ENCODE measurements at places on chromosomes 3 and 15. TPM values are rescaled to one million over a fixed set of nuclear protein-coding genes. Genes with fewer than 3 reads are reported as not detected.

Gene ATOSA
- total RNA-seq, result 80.5 TPM

Gene SPSB4
- 1.0 TPM for total RNA-seq

Gene SEMA7A
- total RNA-seq, result 1.1 TPM

Gene CYP11A1
- 2.0 TPM for total RNA-seq

Gene SLC35G2
- 3.3 TPM for total RNA-seq

Gene TMEM158
- 3.1 TPM for total RNA-seq

Gene ARPC4
- total RNA-seq, result 157 TPM

Gene DUOX2
- total RNA-seq, result 0.62 TPM

Gene ACKR4
- 3.2 TPM for total RNA-seq

Gene DGKG
- total RNA-seq, result 134 TPM

Gene DNASE1L3
- total RNA-seq, result 0.58 TPM

Gene APBA2
- 3.1 TPM for total RNA-seq

Gene SAMD7
- total RNA-seq, result not detected

Gene PRRT3
- 3.6 TPM for total RNA-seq

Gene CCDC54
- total RNA-seq, result not detected

Gene DNAJA4
- total RNA-seq, result 20.5 TPM

Gene LSAMP
- 4.0 TPM for total RNA-seq

Gene ADGRG7
- total RNA-seq, result not detected

Gene ZDHHC23
- total RNA-seq, result 1.7 TPM

Gene ABI3BP
- 59.6 TPM for total RNA-seq

Gene PIERCE2
- total RNA-seq, result 5.4 TPM

Gene SMARCC1
- 51.9 TPM for total RNA-seq

Gene CCR2
- 0.77 TPM for total RNA-seq

Gene UBE2Q2
- 50.6 TPM for total RNA-seq

Gene HEMK1
- total RNA-seq, result 6.4 TPM

Gene PAQR9
- not detected for total RNA-seq

Gene MCF2L2
- total RNA-seq, result 0.67 TPM

Gene INAFM2
- total RNA-seq, result 41.1 TPM

Gene DOCK3
- total RNA-seq, result 5.5 TPM

Gene DPPA2
- not detected for total RNA-seq

Gene SH2D7
- not detected for total RNA-seq

Gene ARNT2
- 6.7 TPM for total RNA-seq

Gene CASR
- total RNA-seq, result not detected

Gene TMC3
- 0.16 TPM for total RNA-seq

Gene ABHD10
- 13.9 TPM for total RNA-seq

Gene CTXN2
- not detected for total RNA-seq

Gene ACSBG1
- total RNA-seq, result 0.67 TPM

Gene CCDC13
- 7.4 TPM for total RNA-seq

Gene MESP2
- total RNA-seq, result not detected

Gene IL17RE
- total RNA-seq, result 0.81 TPM

Gene SLC22A14
- not detected for total RNA-seq

Gene KLHL18
- total RNA-seq, result 16.0 TPM
